ENCODE measurements at places on chromosomes 6 and 20.

DNA sequence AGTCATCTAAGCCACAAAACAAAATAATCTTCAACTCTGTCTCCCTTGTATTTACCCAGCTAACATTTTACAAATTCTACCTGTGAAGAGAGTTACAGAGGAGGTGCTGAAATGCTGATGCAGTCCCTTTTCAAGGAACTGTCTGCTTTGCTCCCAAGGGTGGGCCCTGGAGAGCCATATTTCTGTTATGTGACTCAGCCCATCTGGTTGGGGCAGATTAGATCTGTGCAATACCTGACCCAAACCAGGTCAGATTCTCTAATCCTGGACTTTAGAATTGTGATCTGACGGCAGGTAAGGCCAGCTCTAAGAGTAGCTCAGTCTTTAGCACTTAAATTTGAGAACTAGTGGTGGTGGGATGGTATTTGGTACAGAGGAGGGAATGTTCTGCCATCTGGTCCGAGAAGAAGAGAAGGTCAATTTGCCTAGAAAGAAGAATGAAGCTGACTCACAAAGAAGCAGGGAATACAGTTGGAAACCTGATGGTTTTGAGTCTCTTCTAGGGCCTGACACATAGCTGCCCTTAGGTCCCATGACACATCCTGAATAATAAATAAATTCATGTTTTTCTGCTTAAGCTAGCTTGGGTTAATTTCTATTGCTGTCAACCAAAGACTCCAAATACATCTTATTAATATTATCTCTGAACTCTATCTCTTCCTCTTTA is 8.1 kb downstream of the ZNF311 start:
- DNase-seq = no peak

DNA sequence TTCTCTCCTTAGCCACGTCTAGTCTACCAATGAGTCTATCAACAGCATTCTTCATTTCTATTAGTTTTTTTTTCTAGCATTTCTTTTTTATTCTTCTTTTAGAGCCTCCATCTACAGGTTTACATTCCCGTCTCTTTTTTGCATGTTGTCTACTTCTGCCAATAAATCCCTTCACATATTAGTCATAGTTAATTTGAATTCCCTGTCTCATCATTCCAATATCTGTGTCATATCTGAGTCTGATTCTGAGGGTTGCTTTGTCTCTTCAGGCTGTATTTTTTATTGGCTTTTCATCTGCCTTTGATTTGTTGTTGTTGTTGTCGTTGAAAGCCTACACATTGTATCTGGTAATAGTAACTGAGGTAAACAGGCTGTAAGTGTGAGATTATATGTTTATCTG is 104.6 kb downstream of the HMGCLL1 start:
- DNase-seq = no peak

GRCh38 chr6:5379647-5380242 is 118.4 kb downstream of the FARS2 start:
- no peak for DNase-seq

DNA sequence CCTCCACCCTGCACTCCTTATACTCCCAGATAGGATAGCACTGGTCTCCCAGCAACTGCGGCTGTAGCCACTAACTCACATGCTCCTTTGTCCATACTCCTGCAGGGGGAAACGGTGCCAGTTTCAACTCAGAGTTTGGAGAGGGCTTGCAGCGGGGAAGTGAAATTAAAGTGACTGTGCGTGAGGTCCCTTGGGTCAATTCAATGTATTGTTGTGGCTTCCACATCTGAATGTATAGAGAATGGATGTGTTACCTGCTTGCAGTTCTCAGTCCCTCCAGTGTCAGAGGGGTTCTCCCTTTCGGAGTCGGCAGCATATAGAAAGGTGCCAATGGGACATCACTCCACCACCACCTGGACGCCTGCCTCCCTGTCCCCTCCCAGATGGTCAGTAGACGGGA is 93.6 kb upstream of the CNKSR3 start:
- no peak for DNase-seq

DNA sequence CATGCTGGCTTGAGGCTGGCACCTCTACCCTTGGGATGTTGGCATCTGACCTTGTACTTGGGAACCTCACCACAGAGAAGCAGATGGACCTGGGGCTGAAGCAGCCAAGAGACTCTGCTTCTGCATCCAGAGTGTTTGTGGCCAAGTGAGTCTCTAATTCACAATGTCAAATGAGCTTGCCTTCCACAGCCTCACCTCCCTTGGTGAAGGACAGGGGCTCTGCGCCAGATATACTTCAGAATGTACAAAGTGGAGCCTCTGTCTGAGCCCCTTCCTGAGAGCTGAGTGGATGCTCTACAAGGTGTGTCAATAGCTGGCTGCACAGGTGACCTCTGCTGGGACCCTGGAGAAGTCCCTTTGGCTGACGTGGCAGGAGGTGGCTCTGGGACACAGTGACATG is 508.9 kb downstream of the CDH26 start:
- no peak for DNase-seq

GRCh38 chr6:5199283-5199682 is 61.5 kb downstream of the LYRM4 start:
- DNase-seq = no peak

DNA sequence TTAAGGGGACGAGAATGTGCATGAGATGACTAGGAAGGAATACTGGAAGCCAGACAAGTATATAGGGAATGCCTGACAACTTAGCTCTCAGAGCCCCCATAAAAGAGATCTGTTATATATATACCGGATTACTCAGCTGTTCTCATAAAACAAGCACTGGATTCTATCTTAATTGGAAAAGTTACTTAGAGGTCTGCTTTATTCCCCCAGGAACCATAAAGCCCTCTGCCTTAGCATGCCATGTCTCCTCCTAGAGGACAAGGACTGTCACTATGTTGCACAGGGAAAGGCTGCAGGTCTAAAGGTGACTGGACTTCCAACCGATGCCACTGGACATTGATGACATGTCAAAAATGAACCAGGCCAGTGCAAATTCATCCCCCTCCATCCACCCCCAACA is 6.4 kb downstream of the EXOC2 start:
- no peak for DNase-seq

GRCh38 chr6:40611434-40611833 is 24.3 kb upstream of the LRFN2 start:
- DNase-seq = no peak

GRCh38 chr6:134307870-134308269 is 10.0 kb downstream of the SGK1 start:
- DNase-seq = no peak

GRCh38 chr6:158408552-158409130 is 96.4 kb downstream of the TULP4 start:
- peak; percentile 54 for DNase-seq

DNA sequence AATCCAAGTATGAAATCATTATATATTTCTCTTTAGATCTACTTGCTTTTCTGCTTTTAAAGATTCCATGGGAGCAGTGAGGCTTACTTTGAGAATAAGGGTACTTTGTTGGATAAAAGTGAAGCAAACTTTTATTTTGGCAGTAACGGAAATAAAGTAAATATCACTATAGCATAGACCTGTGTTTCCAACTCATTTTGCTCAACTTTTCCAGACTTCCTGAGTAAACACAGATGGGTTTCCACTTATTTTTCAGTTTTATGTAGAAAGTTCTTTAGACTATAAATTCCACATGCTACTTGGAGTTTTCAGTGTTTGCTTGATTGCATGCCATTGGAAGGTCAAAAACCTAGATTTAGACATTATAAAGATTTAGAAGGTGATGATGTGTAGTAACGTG is 6.2 kb downstream of the STX16 start:
- no peak for DNase-seq

GRCh38 chr6:223763-224162 is 68.5 kb upstream of the DUSP22 start:
- DNase-seq = no peak

- DNase-seq = no peak
Measured at GRCh38 chr20:47124181-47124717, 229.6 kb downstream of the EYA2 start.

DNA sequence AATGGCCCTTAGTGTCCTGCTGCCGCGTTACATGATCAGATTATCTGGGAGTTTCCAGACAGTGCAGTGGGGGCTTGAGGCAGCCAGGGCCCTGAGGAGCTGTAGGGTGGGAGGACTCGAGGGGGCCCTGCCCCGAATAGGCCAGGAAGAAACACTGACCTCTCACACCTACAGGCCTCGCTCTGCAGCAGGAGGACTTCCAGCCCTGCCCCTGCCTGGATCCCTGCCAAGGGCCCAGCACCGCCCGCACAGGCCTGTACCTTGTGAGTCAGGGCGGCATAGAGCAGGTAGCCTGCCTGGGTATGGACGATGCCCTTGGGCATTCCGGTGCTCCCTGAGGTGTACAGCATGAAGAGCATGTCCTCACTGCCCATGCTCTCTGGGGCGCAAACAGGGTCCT is 30.1 kb upstream of the APMAP start:
- DNase-seq = no peak
